Endothelial cell of umbilical vein (primary cell): ENCODE measurements at places on chromosomes 5 and 9.

DNA sequence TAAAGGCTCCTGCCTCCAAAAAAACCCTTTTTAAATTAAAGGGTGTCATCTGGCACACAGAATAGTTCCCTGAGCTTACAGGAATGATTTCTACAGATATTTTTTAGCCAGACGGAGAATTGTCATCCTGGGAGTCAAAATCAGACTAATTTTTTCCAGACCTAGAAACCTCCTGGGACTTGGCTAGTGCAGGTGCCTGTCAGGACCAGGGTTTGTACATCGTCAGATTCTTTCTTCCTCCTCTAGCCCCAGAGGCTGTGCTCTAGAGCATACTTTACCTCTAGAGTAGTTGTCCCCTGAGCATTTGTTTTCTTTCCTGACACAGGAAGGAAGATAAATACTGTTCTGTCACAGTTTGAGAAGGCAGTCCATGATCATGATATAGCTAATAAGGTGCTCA lies 52.5 kb downstream of the RAB3C start:
- no peak for DNase-seq
- H3K4me3 ChIP-seq = no peak overlapping the region
- H3K27me3 ChIP-seq = no peaks in the 10 kb centered on the region
- H3K36me3 ChIP-seq = no peaks in the 10 kb centered on the region
- H3K4me1 ChIP-seq = no peaks in the 10 kb centered on the region

GRCh38 chr9:90878562-90878961 lies 76.9 kb downstream of the SYK start:
- no peaks in the 10 kb centered on the region for H3K36me3 ChIP-seq
- no peak for DNase-seq
- H3K4me3 ChIP-seq = no peak overlapping the region
- no peaks in the 10 kb centered on the region for H3K27me3 ChIP-seq

- H3K36me3 ChIP-seq = no peaks in the 10 kb centered on the region
- H3K4me3 ChIP-seq = no peak overlapping the region
Observed at GRCh38 chr5:9009931-9010651, 535.8 kb downstream of the SEMA5A start.

- peaks cover 15% of the 10 kb centered on the region for H3K4me1 ChIP-seq
- DNase-seq = peak; percentile 7
- no peaks in the 10 kb centered on the region for H3K36me3 ChIP-seq
- H3K4me3 ChIP-seq = no peak overlapping the region
Observed at GRCh38 chr9:12718482-12719026, 25.4 kb downstream of the TYRP1 start.

GRCh38 chr5:127988146-127988760 lies 95.3 kb upstream of the SLC12A2 start:
- DNase-seq = peak; percentile 92
- H3K4me1 ChIP-seq = peaks cover 13% of the 10 kb centered on the region
- H3K4me3 ChIP-seq = no peak overlapping the region
- no peaks in the 10 kb centered on the region for H3K27me3 ChIP-seq
- peak overlapping the region; percentile 65 for H3K27ac ChIP-seq

DNA sequence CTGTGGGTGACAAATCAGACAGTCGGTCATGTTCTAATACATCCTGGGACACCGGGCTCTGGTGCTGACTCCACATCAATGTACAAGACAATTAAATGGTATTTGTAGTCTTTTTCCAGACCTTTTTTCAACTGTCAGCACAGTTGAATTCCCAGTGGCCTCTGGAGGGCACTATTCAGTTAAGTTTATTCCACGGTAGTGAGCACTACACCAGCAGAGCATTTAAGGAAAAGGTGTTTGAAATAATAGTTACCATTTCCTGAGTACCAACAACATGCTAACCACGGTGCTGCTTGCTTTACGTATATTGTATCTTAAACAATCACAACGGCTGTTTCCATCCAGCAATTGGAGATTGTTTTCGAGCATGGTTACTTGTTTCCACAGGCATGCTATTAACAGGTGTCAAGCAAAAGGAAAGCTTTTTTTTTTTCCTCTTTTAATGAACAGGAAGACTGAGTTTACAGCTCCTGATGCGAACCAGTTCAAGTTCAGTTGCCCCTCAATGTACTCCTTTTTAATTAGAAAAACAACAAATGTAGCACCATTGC lies 186.7 kb downstream of the PDZD2 start:
- H3K36me3 ChIP-seq = no peaks in the 10 kb centered on the region
- H3K4me1 ChIP-seq = no peaks in the 10 kb centered on the region
- no peaks in the 10 kb centered on the region for H3K27me3 ChIP-seq

DNA sequence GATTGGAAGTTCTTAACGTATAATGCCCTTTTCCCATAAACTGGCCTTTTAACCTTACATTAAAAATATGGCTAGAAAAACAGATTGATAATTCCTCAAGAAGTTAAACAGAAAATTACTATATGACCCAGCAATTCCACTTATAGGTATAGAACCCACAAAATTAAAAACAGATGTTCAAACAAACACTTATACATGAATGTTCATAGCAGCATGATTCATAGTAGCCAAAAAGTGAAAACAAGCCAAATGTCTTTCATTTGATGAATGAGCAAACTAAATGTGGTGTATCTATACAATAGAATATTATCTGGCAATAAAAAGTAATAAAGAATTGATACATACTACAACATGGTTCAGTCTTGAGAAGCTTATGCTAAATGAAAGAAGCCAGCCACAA lies 35.5 kb downstream of the POU5F2 start:
- no peak overlapping the region for H3K27ac ChIP-seq
- no peaks in the 10 kb centered on the region for H3K4me1 ChIP-seq
- no peaks in the 10 kb centered on the region for H3K27me3 ChIP-seq

DNA sequence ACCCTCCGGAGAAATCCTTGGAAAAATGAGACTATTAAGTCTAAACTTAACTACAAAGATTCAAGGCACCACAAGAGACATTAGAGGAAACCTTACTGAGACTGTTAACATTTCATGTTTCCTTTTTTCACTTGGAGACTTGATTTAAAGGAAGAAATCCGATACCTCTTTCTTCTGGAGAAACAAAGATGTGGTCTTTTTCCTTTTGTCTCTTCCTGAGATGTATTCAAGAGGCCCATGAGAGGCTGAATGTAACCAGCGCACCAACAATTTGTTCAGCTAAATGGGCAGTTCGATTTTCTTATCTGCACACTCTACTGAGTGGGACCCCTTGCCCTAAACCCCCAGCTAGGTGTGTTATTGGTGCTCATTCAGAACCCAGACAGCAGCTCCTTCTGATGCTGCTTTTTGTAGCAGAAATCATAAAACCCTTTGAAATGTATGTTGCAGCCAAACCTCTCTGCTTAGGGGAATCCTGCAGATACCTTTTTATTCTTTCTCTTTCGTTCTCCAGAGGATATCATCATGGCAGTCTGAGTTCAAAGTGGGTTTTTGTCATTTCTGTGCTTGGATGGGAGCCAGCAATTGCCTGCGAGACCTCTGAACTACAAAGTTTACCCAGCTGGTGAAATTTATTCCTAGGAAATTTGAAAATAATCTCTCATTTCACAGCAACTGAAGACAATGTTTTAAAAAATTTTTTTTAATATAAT lies 41.9 kb upstream of the ACTBL2 start:
- no peaks in the 10 kb centered on the region for H3K36me3 ChIP-seq
- H3K4me3 ChIP-seq = no peak overlapping the region
- no peak overlapping the region for H3K27ac ChIP-seq
- DNase-seq = peak; percentile 58
- H3K4me1 ChIP-seq = no peaks in the 10 kb centered on the region
- H3K27me3 ChIP-seq = no peaks in the 10 kb centered on the region

DNA sequence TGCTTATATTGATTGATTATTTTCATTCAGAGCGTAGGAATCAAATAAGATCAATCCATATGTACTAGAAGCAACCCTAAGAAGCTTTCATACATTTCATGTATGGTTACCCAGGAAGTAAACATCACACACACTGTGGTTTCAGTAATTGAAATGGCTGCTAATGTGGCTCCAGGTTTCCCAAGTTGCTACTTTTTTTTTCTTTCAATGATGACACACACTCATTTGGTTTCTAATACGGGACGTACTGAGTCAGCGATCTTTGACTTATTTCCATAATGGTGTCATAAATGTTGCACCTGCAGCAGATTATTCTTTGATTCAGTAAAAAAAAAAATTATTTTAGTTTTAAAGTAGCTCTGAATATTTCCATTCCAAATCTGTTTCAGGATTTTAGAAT lies 248.6 kb downstream of the CTNND2 start:
- no peaks in the 10 kb centered on the region for H3K4me1 ChIP-seq
- H3K27ac ChIP-seq = no peak overlapping the region
- no peaks in the 10 kb centered on the region for H3K27me3 ChIP-seq
- H3K36me3 ChIP-seq = no peaks in the 10 kb centered on the region

- H3K4me1 ChIP-seq = no peaks in the 10 kb centered on the region
- no peak for DNase-seq
- no peak overlapping the region for H3K4me3 ChIP-seq
Observed at GRCh38 chr9:26605367-26605766, 287.2 kb downstream of the CAAP1 start.

GRCh38 chr5:179330186-179330900 lies 14.9 kb downstream of the ADAMTS2 start:
- no peaks in the 10 kb centered on the region for H3K4me1 ChIP-seq
- H3K27me3 ChIP-seq = no peaks in the 10 kb centered on the region
- H3K27ac ChIP-seq = no peak overlapping the region
- no peak overlapping the region for H3K4me3 ChIP-seq

- no peak for DNase-seq
- H3K27ac ChIP-seq = no peak overlapping the region
- no peak overlapping the region for H3K4me3 ChIP-seq
Observed at GRCh38 chr9:109940561-109940960, 160.6 kb downstream of the PALM2AKAP2 start.

DNA sequence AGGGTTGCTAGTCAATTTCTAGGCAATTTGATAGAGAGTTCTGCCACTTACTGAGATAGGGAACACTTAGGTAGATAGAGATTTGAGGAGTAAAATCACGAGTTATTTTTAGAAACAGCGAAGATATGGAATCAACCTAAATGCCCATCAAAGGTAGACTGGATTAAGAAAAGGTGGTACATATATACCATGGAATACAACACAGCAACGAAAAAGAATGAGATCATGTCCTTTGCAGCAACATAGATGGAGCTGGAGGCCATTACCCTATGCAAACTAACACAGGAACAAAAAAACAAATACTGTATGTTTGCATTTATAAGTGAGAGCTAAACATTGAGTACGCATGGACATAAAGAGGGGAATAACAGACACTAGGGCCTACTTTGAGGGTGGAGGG lies 9.7 kb downstream of the ELL2 start:
- no peak for DNase-seq
- H3K4me3 ChIP-seq = no peak overlapping the region
- H3K36me3 ChIP-seq = no peaks in the 10 kb centered on the region

GRCh38 chr9:83154087-83154736 lies 91.3 kb upstream of the RASEF start:
- no peak for DNase-seq
- H3K27me3 ChIP-seq = no peaks in the 10 kb centered on the region
- no peaks in the 10 kb centered on the region for H3K36me3 ChIP-seq
- H3K4me3 ChIP-seq = no peak overlapping the region

DNA sequence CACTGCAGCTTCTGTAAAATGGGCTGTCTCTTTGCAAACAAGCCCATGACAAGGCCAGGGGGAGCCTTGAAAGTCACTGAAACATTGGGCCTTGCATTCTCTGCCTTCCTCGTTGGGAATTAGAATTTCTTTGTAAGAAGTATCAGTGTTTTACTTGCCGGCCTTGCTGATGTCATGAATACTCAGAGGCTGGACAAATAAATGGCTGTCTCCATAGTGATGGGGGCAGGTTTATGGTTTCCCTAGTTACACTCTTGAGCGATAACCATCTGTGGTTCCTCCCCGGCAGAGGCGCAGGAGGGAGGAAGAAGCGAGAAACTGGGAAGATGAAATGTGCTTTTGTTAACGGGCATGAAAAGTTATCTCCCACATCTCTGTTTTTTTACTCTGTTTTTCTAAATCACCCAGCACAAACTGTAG lies 272.7 kb upstream of the PANK3 start:
- H3K36me3 ChIP-seq = no peaks in the 10 kb centered on the region
- no peak overlapping the region for H3K4me3 ChIP-seq
- H3K4me1 ChIP-seq = no peaks in the 10 kb centered on the region
- DNase-seq = peak; percentile 24

DNA sequence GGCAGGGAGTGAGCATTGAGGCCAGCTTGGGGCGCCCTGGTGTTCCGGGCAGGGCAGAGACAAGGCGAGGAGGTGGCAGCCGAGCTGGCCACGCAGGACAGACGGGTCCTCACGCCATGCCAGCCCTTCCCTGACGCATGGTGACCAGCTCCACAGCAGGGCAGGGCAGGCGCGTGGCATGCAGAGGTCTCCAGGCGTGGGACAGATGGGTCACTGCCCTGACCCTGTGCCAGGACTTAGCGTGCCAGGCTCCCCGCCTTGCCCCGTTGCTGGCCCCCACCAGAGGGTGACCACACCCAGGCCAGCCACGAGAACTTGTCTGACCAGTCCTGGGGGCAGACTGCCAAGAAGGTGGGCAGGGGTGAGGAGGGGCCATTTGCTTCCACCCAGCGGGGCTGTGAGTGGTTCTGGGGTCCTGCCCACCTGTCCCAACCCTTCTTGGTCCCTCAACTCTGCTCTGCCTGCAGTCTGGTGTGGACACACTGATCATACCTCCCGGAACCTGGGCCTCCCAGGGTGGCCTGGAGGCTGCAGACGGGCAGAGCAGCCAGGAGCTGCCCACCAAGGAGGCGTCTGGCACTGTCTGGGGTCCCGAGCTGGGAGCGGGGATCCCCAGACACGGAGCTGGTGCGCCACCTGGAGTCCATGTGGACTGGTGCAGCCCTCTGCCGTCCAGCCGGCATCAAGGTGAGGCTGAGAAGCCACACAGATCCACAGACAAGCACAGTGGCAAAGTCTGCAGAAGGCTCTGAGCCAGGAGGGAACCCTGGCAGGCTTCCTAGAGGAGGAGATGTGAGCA lies at the start of gene RNF224:
TSS of gene RNF224 (plus strand) at position 449 of the 799 bp plus-strand sequence. CDS start 834 bp downstream, outside the sequence.
- H3K27me3 ChIP-seq = no peaks in the 10 kb centered on the region
- H3K36me3 ChIP-seq = no peaks in the 10 kb centered on the region
- H3K4me3 ChIP-seq = no peak within 1 kb of the TSS
- peak; percentile 68 for DNase-seq
- H3K4me1 ChIP-seq = peaks cover 12% of the 10 kb centered on the region

GRCh38 chr9:2424619-2425033 lies 197.0 kb upstream of the VLDLR start:
- no peak for DNase-seq
- H3K27me3 ChIP-seq = no peaks in the 10 kb centered on the region
- H3K4me3 ChIP-seq = no peak overlapping the region
- H3K4me1 ChIP-seq = no peaks in the 10 kb centered on the region
- no peaks in the 10 kb centered on the region for H3K36me3 ChIP-seq

- no peak overlapping the region for H3K27ac ChIP-seq
- H3K36me3 ChIP-seq = no peaks in the 10 kb centered on the region
- no peaks in the 10 kb centered on the region for H3K4me1 ChIP-seq
- no peak overlapping the region for H3K4me3 ChIP-seq
- no peak for DNase-seq
Observed at GRCh38 chr9:29685531-29685930, 2112.2 kb upstream of the C9orf72 start.
